ENCODE measurements at places on chromosomes 16 and 17. TPM values are rescaled to one million over a fixed set of nuclear protein-coding genes. Genes with fewer than 3 reads are reported as not detected.

The PRSS33 gene
- polyA plus RNA-seq = not detected

The BCL7C gene
- 44.9 TPM for polyA plus RNA-seq

The KDM6B gene
- 2.5 TPM for polyA plus RNA-seq

The SLC26A11 gene
- polyA plus RNA-seq = 31.1 TPM

The CCL22 gene
- not detected for polyA plus RNA-seq

The OR3A3 gene
- not detected for polyA plus RNA-seq

The ACSM3 gene
- 0.57 TPM for polyA plus RNA-seq

The ARRB2 gene
- 34.1 TPM for polyA plus RNA-seq

The CNP gene
- 27.7 TPM for polyA plus RNA-seq

The SLC6A2 gene
- not detected for polyA plus RNA-seq

The CCL4 gene
- polyA plus RNA-seq = not detected

The TOB1 gene
- polyA plus RNA-seq = 8.0 TPM

The MYCBPAP gene
- polyA plus RNA-seq = 0.35 TPM

The C1QTNF1 gene
- polyA plus RNA-seq = 0.16 TPM

The SLC22A31 gene
- not detected for polyA plus RNA-seq

The TPSAB1 gene
- not detected for polyA plus RNA-seq

Measured in neural cell (in vitro differentiated cells).